ENCODE measurements at places on chromosomes 11 and 22.

- DNase-seq: no peak
Measured at GRCh38 chr11:59801981-59802638, 8.5 kb downstream of the MRPL16 start.

DNA sequence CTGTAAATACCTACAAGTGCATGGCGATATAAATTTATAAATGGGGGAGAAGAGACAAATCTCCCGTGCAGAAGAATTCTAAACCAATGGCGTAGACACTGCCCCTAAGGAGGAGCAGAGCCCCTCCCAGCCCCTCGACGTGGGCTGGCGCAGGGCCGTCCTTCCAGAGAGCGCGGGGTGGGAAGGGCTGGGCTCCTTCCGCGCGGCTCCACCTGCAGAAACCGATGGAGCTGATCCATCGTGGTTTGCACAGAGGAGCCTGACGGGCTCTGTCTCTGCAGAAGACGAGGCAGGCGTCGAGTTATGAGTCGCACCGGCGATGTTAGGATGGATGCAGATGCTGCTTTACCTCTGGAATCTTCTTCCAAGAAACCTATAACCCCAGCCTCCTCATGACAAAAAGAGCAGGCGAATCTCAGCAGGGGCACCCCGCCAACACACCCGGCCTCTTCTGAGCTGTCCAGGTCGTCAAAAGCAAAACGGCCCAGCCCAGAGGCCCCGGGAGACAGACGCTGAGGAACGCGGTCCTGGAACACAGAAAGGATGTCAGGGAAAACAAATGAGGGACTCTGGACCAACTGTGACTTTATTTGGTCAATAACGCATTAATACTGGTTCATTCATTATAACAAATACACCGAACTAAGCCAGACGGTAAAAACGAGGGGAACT is 11.0 kb upstream of the B4GALNT4 start:
- no peak for DNase-seq

DNA sequence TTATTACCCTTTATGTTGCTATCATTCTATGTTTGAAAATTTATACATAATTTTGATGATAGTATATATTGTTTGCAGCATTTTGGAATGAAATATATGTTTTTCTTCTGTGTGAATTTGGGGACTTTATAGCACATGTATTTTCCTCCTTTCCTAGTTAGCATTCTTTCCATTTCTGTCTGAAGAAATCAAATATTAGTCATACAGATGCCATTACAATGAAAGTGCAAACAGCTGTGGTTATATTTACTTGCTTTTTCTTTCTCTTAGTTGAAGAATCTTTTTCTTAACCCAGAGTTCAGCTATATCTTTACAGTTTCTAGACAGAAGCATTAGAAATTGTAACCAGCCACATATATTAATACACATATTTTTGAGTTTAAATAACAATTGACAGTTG is 753.1 kb upstream of the ARHGAP42 start:
- DNase-seq: no peak

DNA sequence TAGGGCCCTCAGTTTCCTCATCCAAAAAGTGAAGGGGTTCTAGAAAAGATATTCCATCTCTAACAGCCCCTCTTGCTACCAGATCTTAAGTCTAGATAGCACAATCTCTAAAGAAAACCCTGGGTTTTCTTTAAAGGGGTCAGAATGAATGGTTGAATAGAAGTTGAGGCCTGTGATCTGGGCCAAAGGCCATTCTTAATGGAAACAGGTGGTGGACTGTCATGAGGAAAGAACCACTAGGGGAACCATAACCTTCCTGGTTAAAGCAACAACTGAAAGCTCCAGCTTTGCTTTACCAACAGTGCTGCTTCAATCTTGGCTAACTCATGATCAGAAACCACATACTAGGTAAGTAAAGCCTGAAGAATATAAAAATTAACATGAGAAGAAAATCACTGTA is 1.8 kb downstream of the CELF1 start:
- peak; percentile 31 for DNase-seq

- no peak for DNase-seq
Measured at GRCh38 chr11:66333896-66334604, 2.2 kb downstream of the RIN1 start.

- no peak for DNase-seq
Measured at GRCh38 chr11:888310-889212, 22.0 kb downstream of the CHID1 start.

DNA sequence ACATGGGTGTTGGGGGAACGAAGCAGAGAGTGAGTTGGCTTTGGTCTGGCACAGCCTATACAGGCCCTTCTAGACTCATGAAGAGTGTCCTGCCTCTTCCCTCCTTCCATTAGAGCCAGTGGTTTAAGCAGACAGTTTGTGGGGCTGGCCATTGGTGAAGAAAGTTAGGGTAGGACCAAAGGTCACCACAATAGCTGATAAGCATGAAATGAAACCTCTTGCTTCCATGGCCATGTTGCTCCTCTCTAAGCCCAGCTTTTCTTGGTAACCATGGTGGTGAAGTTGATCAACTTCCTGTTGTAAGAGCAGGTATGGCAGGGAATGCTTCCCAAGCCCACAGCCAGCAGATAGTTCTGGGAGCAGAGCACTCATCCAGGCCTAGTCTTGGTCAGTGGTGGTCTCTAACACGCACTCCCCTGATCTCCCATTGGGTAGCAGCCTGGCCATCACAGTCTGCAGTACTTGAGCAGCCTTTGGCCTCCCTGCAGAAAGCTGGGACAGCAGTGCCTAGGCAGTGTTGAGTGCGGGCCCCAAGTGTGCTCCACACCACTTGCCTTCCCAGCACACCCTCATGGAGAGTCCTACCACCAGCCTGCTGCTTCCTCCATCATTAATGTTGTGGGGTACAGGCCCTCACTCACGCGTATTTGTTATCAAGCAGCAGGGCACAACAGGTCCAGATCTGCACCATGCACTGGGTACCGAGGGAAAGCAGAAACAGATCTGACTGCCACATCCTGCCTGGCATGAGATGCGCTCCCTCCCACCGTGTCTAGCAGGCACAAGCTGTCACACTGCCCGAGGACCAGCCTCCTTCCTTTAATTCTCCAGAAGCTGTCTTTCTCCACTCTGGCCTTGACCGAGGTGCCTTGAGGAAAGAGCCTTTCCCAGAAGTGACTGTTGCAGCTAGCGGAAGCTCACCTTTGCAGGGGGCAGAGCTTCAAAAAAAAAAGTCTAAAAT is 65.8 kb upstream of the SUSD2 start:
- no peak for DNase-seq

DNA sequence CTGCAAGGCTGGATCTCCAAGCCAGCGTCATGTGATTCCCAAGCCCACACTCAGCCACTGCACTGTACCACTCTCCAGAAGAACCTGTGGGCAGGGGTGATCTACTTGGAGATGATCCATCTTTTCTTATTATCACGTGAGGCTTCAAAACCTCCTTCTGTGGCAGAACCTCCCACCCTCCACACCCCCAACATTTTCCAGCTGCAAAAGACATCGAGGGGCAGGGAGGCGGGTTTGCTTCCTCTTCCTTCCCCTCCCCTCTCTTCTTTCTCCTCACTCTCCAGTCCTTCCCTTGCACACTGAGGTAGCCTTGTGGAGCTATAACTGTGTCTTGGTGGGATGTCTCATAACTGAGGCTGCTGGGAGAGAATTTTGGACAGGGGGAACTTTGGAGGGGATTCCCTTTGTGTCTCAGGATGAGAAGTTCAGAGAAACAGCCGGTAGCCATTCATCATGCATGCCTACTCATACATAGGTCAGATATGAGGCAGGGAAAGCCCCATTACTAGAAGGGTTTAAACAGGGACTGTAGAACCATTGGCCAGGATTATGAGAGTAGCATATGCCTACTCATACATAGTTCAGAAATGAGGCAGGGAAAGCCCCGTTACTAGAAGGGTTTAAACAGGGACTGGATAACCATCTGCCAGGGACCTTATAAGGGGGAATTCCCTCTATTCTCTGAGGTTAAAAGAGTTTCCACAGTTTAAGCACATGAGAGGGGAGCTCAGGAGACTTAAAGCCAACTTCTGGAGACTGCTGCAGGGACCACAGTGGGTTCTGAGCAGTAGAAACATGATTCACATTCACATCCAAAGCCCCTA is 420.7 kb upstream of the CADM1 start:
- DNase-seq: no peak

DNA sequence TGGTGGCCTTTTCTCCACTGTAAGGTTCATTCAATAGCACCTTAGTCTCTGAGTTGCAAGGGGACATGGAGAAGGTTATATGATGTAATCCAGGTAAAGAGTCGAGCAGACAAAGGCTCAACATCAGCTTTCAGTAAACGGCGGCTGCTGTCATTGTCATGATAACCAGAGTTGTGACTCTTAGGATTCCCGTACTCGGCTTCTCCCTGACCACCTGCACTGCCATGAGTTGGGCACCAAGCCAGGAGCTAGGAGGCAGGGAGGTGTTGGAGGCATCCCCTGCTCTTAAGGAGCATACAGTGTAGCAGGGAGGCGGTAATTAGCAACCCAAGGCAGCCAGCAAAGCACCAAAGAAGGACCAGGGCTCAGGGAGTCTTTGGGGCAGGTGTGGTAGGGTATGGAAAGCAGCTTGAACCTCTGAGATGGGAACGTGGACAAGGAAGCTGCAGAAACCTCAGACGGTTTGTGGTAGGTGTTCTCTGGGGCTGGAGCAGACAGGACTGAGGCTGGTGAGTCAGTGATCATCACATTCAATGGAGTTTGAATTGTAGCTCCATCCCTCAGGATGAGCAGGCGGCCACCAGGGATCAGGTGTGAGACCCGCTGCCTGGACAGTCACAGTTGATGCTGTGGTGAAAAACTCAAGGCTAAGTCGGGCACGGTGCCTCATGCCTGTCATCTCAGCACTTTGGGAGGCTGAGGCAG is 31.7 kb downstream of the LIF start:
- no peak for DNase-seq

DNA sequence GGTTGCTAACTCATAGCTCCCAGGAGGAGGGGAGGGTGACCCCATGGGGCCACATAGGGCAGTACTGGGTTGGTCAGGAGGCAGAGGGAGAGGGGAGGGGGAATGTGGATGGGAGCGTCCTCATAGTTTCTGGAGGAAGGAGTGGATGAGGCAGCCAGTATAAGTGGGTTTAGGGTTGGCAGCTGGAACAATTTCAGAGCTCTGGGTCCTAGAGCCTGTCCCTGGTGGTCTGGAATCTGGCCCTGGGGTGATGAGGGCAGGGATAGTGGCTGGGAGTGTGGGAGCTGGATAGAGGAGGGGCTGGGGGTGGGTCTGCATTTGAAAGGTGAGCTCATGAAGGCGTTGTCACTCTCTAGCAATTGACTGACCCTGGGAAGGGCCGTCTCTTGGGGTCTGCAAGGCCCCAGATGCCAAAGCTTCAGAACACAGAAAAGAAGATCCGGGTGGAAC is 5.3 kb upstream of the MRGPRG start:
- no peak for DNase-seq

- no peak for DNase-seq
Measured at GRCh38 chr11:104783241-104783640, 115.0 kb downstream of the CASP12 start.

DNA sequence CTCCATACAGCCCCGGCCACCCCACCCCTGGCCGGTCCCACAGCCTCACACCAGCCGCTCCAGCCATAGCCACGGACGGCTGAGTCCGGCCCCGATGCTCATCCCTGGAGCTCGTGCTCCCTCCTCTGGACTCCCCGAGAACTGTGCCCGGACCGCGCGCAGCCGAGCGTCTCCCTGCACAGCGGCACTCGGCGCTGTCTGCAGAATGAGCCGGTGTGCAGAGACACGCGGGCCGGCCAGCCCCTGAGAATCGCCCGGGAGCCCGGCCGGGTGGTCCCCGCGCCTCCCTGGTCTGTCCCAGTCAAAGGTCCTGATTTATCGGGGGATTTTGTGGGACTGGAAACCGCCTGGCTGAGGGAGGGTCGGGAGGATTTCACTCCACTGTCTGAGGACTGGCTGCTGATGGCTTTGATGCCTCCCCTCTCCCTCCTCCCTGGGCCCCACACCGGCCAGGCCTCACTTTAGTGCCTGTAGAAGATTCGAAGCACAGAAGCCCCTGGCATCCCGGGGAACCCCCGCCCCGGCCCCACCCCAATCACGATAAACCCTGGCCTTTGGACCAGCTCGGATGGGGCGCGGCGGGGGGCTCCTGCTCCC is 102.7 kb downstream of the BRD1 start:
- DNase-seq: peak; percentile 82

DNA sequence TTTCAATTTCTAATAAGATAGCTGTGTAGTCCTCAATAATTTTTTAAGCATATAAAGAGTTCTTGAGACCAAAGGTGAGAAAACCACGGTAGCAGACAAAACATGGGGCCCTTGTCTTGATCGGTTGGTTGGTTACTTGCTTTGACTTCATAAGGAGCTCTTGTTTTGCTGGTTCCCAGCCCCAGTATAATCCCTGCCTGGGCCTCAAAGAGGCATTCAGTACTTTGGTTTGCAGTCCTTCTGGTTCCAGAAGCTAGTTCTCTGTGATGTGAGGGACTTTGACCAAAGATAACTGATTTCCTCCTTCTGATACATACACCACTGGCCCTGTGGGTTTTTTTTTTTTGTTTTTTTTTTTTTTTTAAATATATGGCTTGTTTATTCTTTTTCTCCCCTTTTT is 17.1 kb downstream of the MARK2 start:
- no peak for DNase-seq

DNA sequence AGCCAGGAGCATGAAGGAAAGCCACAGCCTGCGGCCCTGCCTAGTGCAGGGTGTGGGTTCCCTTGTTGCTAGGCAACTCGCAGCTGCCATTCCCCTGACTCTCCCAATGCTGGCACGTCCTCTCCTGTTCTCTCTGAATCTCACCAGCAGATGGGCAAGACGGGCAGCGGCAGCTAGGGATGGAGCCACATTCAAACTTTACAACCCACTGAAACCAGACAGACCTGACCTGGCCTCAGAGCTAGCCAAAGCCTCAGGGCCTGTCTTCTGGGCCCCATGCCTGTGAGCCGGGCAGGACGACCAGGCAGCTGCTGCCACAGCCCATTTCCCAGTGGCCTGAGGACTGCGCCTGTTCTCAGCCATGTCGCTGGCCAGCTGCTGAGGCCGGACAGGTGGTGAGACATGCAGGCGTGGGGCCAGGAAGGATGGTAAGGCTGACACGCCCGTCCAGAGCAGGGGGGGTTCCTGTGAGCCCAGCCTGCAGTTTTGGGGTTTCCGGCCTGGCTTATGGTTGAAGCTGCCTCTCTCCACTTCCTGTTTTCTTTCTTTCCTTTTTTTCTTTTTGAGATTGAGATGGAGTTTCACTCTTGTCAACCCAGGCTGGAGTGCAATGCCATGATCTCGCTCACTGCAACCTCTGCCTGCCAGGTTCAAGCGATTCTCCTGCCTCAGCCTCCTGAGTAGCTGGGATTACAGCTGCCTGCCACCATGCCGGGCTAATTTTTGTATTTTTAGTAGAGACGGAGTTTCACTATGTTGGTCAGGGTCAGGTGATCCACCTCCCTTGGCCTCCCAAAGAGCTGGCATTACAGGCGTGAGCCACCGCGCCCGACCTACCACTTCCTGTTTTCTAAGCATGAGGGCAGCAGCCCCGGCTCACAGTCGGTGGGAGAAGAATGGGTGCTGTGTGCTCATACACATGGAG is 4.1 kb downstream of the SUN2 start:
- DNase-seq: peak; percentile 78

Data from germinal center (tissue), 1 donor.